ENCODE measurements at places on chromosomes 3 and 15.

DNA sequence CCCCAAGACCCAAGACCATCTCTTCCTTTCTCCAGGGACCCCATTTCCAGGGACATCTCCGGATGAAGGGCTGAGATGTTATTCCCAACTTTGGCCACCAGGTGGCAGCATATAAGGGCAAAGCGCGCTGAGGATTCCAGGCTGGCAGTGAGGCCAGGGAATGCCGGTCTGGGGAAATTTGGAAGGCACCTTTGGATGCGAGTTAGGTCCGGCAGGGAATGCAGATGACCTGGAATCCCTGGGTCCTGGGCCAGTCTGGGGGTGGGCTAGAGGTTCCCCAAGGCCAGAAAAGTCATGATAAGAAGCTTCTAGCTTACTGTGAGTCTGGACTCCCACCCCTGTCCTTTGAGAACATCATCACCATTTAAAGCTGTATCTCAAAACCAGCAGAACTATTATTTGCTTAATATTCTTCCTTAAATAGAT is 1.6 kb upstream of the CHST13 start:
- DNase-seq: peak; percentile 21

- no peak for DNase-seq
Observed at GRCh38 chr3:155339052-155339451, 45.6 kb upstream of the STRIT1 start.

DNA sequence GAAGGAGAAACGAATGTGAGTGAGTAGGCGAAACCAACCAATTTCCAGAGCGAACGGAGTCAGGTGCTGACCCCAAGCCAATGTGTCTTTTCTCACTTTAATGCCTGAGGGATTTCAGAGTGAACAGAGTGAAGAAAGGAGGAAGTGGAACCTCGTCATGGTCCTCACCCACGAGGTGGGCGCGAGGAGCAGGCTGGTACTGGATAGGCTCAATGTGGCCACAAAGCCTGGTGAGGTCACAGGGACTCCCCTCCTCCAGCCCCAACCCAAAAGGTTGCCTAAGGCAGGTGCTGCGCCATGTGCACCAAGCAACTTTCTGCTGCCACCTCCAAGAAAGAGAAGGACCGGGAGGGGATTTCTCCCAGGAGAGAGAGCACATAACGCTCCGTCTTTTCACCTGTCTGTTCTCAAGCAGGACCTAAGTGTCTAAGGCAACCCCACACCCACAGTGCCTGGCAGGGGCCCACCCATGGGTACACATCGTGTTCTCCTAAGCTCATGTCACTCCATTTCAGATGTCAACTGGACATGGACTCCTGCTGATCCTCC is 3.8 kb downstream of the NRROS start:
- peak; percentile 47 for DNase-seq

DNA sequence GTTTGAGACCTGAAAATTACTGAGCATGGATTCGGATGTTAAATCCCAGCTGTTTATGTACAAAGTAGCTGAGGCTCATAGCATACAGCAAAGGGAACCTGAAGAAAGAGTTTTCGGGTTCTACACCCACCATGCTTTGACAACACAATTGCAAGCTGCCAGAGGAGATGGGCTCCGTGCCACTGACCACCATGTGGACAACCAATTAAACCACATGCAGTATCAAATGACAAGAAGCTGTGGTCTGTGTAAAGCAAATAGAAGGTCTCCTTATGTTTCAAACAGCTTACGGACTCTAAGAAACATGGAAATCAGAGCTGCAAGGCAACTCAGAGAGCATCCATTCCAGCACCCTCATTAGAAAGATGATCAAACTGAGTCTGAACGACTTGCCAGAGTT is 12.9 kb downstream of the GABRB3 start:
- no peak for DNase-seq

DNA sequence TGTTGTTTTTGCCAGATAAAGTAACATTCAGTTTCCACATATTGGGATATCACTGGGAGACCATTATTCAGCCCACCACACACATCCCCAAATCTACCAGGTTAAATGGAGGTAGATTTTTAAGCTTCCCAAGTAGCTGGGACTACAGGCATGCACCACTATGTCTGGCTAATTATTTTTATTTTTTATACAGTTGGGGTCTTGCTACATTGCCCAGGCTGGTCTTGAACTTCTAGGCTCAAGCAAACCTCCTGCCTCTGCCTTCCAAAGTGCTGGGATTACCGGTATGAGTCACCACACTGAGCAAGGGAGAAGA is 96.6 kb upstream of the CHD2 start:
- no peak for DNase-seq

GRCh38 chr3:126781889-126782491 is 78.0 kb downstream of the CHCHD6 start:
- DNase-seq: no peak

GRCh38 chr3:15171096-15171495 is 35.0 kb upstream of the CAPN7 start:
- DNase-seq: no peak

DNA sequence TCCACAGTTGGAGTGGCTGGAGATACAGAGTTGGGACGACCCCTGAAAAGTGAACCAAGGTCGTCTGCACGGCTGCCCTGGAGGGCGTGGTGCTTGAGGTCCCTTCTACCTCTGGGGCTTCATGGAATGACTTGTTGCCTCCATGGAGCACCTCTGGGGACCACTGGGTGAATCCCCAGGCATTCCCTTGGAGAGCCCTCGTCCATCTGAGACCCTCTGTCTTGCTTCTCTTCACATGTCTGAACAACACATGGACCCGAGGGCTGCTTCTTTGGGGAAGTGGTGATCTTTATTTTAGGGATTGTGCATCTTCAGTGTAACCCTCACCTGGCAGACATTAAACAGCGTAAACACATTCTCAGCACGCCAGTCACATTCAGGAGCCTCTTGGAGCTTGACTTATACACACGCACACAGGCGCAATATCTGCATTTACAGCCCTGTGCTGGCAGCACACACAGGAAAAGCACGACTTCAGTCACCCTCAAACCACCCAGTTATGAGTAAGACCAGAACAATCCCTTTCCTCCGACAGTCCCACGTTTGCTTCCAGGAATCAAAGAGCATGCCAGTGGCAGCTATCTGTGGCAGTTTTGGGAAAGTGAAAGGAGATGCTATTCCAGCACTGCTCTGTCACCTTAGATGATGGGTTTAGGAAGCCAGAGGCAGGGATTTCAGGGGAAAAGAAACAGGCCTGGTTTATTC is 12.6 kb downstream of the FAM107A start:
- no peak for DNase-seq

- DNase-seq: no peak
Observed at GRCh38 chr3:134772591-134772990, 22.5 kb upstream of the EPHB1 start.

GRCh38 chr3:40308725-40309417 is 636 bp upstream of the EIF1B start:
- DNase-seq: no peak

GRCh38 chr3:167798443-167798842 is 62.9 kb downstream of the SERPINI1 start:
- DNase-seq: no peak

GRCh38 chr15:98953000-98953787 is 54.4 kb downstream of the PGPEP1L start:
- peak; percentile 26 for DNase-seq

- DNase-seq: no peak
Observed at GRCh38 chr3:81643721-81644120, 117.7 kb downstream of the GBE1 start.

DNA sequence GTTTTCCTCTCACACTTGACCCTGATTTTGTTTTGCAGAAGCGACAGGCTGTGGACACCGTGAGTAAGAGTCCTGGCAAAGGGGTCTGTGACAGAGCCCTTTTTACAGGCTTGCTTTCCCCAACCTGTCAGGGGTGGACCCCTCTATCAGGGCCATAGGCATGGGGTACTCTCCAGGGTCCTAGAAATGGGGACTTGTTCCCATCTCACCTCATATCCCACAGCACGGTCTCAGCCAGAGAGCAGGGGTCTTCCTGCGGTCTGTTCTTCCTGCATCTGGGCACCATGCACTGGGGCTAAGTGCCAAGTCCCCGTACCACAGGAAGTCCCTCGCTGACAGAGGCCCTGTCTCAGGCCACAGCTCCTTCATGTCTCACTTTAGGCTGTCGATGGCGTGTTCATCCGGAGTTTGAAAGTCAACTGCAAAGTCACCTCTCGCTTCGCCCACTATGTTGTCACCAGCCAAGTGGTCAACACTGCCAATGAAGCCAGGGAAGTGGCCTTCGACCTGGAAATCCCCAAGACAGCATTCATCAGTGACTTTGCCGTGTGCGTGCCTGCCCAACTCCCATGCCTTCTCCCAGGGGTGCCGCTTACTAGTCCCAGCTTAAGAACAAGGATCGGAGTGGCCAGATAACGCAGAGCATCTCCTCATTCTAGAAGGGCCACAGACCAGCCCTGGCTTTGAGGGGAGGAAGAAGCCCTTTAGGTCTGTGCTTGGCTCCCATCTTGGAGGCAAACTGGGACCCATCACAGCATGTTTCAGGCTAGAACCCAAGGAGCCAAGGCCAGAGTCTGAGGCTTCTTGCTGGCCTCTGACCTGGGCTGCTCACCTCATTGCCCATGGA is 783 bp downstream of the ITIH1 start:
- DNase-seq: no peak

- no peak for DNase-seq
Observed at GRCh38 chr15:84666373-84666772, 8.4 kb upstream of the NMB start.

DNA sequence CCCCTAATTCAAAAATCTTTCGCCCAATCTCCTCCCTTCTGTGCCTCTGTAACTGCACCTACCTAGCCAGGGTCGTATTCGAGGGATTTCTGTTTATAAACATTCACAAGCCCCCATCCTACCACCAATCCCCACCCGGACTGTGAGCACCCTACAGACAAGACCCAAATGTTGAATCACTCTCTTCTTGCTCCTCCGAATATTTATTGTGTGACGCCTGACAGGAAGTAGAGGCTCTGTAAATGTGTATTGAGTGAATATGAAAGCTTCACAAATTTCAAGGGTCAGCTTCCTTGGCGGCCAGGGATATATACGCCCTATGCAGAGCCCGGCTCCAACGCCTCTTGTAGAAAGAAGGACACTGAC is 1.6 kb downstream of the BDH1 start:
- DNase-seq: no peak

DNA sequence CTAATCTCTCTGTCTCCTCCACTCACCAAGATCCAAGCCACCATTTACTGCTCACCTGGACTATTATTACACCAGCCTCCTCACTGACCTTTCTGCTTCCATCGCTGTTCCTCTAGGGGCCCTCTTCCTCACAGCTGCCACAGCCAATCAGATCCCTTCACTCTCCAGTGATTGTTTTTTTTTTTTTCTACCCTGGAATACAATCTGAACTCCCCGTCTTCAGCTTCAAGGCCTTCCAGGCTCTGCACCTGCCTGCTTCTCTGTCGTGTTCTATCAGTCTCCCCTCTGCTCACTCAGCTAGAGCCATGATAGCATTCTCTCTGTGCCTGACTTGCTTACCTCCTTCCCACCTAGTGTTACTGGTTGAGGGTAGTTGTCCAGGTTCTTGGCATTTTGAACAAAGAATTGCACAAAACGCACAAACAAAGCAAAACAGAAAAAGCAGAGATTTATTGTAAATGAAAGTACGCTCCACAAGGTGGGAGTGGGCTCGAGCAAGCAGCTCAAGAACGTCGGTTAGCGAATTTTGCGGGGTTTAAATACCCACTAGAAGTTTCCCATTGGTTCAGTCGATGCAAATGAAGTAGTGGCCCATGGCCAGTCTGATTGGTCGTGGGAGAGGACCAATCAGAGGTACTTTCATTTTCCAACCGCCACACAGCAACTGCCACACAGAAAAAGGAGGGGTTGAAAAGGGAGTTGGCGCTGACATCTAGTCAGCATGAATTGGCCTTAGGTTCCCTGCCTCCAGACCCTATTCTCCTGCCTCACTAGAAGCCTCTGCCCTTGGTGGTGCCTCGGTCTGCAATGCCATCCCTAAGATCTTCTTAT is 188.9 kb downstream of the TLE3 start:
- DNase-seq: no peak

DNA sequence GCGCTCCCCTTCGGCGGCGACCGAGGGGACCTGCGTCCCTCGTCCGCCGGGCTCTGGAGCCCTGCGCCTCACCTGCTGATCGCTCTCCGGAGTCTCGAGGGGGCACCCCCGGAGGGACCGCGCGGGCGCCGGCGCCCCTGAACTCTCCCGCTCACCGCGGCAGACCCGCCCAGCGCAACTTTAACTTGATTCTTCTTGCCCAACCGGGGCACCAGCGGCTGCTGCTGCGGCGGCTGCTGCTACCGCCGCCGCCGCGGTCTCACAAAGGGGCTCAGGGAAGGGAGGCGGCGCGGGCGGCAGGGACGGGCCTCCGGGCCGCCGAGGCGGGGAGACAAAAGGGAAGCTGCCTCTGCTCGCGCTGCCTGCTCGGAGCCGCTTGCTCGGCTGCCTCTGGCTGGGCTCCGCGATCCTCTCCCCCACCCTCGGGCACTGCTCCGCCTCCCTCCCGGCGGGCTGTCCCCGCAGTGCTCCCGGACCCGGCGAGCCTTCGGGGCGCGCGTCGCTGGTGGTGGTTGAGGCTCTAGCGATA is at the start of gene PPM1L:
TSS of gene PPM1L (plus strand) at position 456 of the 529 bp plus-strand sequence.
- peak; percentile 64 for DNase-seq

GRCh38 chr3:159928666-159929065 is 60.0 kb upstream of the IL12A start:
- no peak for DNase-seq

GRCh38 chr15:31254431-31255175 is 72.0 kb upstream of the KLF13 start:
- DNase-seq: no peak

DNA sequence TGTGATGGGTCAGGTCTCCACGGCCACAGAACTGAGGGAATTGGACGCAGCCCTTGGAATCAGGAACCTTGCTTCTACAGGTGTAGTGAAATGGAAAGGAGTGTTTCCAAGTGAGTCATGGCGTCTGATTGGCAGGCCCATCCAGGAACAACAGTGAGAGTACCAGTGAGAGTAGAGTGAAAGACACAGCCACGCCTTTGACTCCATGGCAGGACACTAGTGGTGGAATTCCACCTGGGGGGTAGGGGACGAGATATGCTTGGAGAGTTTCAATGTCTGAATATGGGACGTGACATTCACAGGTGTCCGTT is 3.0 kb upstream of the SLC28A1 start:
- DNase-seq: no peak

GRCh38 chr3:48634661-48635221 is 520 bp downstream of the SLC26A6 start:
- DNase-seq: peak; percentile 65

DNA sequence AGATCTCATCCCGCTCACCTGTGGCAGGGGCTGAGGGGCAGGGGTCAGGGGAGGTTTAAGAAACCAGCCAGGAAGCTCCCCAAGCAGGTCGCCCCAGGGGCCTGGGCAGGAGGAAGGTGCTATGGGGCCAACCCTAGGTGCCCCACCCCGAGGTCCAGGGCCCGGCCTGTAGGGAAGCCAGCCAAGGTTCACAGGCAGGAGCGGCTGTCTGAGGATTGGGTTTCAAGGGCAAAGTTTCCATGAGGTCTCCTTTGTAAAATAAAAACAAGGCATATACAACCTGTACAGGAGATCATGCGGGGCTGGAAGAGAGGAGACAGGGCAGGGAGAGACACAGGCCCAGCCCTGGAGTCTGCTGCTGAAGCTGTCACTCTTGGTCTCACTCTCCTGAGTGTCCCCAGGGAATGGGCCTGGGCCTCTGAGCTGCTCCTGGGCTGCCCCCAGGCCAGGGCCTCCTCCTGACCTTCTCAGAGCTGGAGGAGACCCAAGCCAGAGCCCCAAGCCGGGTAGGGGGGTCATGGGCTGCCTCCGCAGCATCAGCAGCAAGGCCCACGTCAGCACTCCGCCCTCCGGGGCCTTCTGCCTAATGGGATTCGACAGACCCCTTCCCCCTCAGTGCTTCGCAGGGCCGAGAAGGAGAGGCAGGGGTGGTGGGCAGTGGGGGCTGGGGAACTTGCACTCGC is 5.5 kb downstream of the CPLX3 start:
- DNase-seq: no peak
